ENCODE measurements at places on chromosomes 5 and 9.

GRCh38 chr9:124621371-124622328 lies 114.5 kb upstream of the NR5A1 start:
- DNase-seq, result no peak

- DNase-seq, result no peak
These were observed 703.5 kb upstream of the RGMB start for GRCh38 chr5:98069876-98070512.

- DNase-seq, result no peak
These were observed 3.5 kb downstream of the RUFY1 start for GRCh38 chr5:179553875-179554274.

GRCh38 chr9:93066978-93067603 lies 8.6 kb downstream of the SUSD3 start:
- DNase-seq, result no peak

DNA sequence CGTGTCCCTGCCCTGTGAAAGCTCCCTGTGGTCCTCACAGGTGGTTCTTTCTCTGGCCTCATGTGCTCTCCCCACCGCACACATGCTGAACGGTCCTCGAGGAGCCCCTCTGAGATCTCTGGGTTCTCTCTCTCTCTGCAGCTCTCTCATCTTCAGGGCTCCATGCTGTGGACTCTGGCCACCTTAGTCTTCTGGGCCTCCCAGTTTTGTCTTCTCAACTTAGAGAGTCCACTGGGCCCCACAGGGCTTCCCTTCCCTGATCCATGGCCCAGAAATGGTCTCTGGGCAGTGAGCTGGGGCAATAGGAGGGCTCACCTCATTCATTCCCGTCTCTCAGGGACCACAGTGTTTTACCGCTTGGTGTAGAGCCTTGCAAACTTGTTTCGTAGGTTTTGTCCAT lies 26.4 kb downstream of the FGD3 start:
- no peak for DNase-seq

DNA sequence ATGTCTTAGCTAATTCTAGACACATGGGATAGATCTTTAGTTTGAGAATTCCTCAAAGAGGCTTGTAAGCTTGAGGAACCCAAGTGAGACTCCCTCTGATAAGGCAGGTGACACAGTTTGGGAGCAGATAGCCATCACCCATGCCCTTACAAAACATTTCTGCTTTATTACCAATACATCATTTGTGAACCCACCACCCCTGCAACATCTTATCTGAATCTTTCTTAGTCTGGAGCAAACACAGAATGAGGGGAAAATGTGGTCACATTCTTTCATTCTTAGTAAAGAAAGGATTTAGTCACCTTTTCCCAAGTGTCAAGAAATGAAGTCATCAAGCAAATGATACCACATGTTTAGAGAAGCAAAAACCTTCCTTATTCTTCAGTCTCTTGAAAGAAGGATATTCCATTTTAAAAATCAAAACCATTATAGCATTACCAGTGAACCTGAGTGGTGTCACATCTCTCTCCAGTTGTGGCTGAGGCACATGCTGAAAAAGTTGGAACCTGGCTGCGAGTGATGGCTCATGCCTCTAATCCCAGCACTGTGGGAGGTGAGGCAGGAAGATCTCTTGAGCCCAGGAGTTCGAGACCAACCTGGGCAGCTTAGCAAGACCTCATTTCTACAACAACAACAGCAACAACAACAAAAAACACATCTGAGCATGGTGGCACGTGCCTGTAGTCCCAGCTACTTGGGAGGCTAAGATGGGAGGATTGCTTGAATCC lies 65.9 kb downstream of the PRKACG start:
- no peak for DNase-seq

DNA sequence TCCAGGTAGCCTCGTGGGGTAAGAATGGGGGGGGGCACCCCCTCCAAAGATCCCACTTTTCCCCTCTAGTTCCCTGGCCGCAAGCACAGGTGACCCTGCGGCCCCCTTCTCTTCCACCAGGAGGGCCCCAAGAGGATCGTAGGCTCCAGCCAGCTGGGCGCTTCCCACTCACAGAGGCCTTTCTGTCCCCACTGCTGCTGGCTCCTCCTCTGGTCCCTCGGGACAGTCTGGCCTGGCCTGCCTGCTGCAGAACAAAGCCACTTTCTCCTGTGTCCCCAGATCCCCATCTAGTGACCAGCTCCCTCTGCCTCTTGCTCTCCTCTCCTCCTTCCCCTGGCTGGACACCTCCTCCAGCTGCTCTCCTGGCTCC lies 534 bp upstream of the SAPCD2 start:
- peak; percentile 93 for DNase-seq

DNA sequence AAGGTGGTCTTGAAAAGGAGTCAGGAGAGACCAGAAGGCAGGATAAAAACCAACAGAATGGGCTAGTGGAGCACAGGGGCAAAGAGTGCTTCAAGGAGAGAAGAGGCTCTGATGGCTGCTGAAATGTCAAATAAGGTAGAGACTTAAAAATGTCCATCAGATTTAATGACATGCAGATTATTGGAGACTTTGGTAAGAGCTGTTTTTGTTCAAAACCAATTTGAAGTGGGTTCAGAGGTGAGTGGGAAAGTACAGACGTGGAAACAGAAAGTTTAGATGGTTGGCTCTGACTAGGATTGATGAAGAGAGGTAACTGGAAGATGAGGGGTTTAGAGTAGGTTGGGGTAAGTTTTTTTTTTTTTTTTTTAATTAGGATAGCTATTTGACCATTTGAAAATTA lies 14.1 kb downstream of the SLC25A46 start:
- no peak for DNase-seq

DNA sequence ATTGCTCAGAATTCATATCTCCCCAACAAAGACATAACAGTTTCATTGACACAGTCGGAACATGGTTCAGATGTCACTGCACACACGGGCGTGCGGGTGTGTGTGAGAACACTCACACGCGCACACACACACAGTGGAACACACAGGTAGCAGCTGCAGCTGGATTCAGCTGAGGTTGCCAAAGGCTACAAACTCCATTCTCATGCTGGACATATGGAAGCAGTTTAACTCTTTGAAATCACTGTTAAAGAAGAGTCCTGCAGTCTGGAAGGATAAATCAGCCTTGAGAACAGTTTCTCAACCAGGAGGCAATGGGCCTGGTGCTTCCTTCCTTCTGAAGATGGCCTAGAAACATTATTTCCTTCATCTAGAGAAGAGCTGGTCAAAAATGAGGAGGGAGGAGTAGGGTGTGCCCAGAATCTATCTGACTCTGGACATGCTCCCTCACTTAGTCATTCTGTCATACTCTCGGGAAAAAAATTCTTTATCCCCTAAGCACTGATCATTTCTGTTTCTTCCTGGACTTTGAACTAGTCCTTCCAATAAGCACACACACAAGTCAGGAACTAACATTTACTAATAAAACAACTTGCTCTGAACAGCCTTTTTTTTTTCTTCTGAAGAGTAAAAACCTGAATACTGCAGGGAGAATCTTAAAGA lies 160.6 kb downstream of the ZDHHC21 start:
- DNase-seq, result no peak

- DNase-seq, result no peak
These were observed 9.9 kb downstream of the SLC6A3 start for GRCh38 chr5:1435369-1435768.

GRCh38 chr5:103461243-103461642 lies 101.3 kb downstream of the NUDT12 start:
- no peak for DNase-seq

DNA sequence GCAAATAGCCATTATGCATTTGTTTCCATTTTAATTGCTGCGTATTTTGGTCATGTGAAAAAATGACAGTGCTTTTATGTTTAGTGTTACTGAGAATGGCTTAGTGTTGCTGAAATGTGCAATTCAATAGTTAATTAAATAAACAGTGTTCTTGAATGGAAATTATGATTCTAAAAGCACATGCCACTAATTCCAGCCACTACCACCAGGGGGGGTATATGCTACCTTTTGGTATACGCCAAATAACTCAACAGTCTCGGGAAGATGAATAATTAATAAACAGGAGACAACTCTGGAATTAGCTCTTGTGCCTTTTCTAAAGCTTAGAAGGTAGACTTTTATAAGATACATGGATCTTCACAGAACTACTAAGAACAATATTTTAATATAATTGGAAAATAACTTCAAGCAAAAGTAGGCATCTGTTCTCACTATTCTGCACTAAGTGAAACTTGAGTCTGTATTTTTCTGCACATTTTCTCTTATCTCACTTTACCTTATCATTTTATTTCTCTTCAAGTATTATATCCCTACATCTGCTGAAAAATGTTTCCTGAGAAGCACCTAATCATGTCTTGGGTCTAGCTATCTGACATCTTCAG lies 83.5 kb upstream of the MINAR2 start:
- no peak for DNase-seq

GRCh38 chr9:110472111-110472510 lies 107.4 kb downstream of the SVEP1 start:
- no peak for DNase-seq

- DNase-seq, result peak; percentile 39
These were observed 89.5 kb downstream of the ESM1 start for GRCh38 chr5:54895816-54896341.

DNA sequence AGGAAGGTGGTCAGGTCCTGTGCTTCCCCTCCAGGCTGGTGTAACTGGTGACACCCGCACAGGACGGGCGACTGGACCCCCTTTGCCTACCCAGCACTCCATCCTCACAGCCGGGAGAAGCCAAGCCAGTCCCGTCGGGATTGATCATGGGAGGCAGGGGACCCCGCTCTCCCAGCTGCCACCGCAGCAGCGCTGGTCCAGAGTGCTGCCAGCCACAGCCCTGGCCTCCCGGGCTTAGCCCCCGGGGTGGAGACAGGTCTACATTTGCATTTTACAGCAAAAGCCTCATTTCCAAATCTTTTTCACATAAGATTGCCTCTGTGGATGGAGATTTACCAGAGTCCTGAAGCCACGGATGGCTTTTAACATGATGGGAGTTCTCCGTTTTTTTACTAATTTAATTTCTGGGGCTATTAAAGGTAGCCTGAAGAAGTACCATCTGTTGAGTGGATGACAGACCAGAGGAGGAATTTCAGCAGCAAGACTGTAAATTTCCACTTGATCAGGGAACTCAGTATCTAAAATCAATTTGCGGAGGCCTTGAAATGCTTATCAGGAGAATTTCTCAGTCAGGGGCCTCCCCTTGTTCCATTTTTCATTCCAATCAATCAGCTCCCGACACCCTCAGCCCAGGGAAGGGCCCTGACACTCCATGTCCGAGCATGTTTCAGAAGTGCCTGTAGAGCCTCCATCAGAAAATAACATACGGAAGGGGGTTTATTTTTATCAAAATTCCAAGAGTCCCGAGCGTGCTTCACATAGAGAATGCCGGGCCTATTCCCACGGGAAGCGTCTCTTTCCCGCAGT lies 80.6 kb downstream of the OLFM1 start:
- no peak for DNase-seq

GRCh38 chr5:33938881-33939280 lies 2.7 kb downstream of the RXFP3 start:
- DNase-seq, result no peak

DNA sequence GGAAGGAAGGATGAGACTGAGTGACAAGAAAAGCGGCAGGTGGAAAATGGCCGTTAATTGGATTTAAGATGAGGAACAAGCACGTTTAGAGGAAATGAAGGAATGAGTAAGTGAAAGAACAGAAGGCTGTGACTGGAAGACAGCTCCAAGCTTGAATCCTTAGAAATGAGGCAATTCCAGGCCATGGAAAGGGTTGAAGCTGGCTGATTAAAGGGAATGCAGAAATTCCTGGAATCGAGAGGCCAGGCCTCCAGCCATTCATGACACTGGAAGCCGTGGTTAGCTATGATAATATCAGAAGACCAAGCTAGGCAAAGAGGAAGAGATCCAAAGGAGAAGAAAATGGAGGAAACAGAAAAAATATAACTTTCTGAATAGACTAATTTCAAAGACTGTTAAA lies 84.2 kb downstream of the ARL15 start:
- DNase-seq, result no peak

GRCh38 chr5:137336161-137336560 lies 163.0 kb downstream of the SPOCK1 start:
- DNase-seq, result no peak

DNA sequence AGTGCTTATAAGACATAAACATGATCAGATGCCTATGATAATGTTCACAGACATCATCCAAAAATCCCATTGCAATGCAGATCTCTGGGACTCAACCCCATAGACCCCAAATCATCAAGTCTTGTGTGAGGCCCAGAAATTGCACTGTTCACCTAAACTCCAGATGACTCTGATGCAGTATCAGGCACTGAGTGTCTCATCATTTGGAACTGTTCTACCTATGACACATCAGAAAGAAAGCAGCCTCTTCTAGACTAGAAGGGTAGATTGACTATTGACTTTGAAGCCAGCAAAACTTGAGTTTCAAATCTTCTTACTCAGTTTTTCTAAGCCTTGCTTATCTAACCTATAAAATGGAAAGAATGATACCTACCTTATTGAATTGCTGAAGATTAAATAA lies 58.7 kb upstream of the PAPPA start:
- DNase-seq, result no peak

GRCh38 chr9:81999806-82000205 lies 11.2 kb downstream of the SPATA31D1 start:
- no peak for DNase-seq

DNA sequence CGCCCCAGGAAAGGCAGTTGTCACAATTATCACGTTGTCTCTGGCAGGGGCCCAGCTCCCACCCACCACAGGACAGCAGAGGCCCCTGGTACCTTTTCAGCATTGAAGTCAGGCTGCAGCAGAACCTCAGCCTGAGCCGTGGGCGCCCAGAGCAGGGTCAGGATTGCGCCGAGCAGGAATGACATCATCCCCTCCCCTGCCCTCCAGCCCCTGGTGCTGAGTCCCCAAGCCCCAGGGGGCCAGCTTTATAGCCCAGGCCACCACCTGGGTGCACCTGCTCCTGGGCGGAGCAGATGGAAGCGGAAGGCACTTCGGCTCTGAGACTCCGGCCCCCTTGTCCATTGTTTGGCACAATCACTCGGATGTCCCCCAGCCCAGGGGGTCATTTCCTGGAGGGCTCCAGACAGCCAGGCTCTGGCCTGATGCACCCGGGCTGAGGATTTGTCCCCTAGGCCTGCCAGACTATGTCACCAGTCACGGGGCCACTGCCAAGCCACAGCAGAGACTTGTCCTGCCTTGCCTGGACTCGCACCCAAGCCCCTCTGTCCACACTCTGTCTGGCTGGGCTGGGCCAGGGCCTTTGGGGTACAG lies at the start of gene LCN15:
Gene LCN15 (minus strand): TSS at position 218 of the 591 bp plus-strand sequence. CDS start 30 bp downstream, at position 188.
- no peak for DNase-seq

Measured in putamen (tissue), 1 donor.